Renal pelvis (tissue), 12 donors: ENCODE measurements at places on chromosomes 3 and 15. TPM values are rescaled to one million over a fixed set of nuclear protein-coding genes. Genes with fewer than 3 reads are reported as not detected.
A peak's percentile ranks its signal among the peaks of the same experiment; 100 is the strongest.

- no peak for DNase-seq
Measured at GRCh38 chr15:44735482-44736180, 697 bp upstream of the TRIM69 start.

- no peak for DNase-seq
Measured at GRCh38 chr3:195039180-195039843, 231.6 kb downstream of the XXYLT1 start.

Gene GOLGA6L4
- polyA plus RNA-seq: 24.2 TPM

GRCh38 chr3:161161603-161162002 lies 56.5 kb upstream of the B3GALNT1 start:
- DNase-seq: no peak

Gene IQCB1
- polyA plus RNA-seq: 52.2 TPM

GRCh38 chr15:98799461-98800390 lies 151.4 kb downstream of the IGF1R start:
- DNase-seq: no peak

- no peak for DNase-seq
Measured at GRCh38 chr3:184506561-184506991, 55.0 kb upstream of the EPHB3 start.

- DNase-seq: no peak
Measured at GRCh38 chr3:44682182-44682896, 30.1 kb upstream of the ZNF502 start.

Gene TMCO5A
- polyA plus RNA-seq: not detected

- DNase-seq: no peak
Measured at GRCh38 chr15:74833376-74834107, 7.1 kb downstream of the CPLX3 start.

Gene PRTG
- 12.5 TPM for polyA plus RNA-seq

GRCh38 chr3:60877188-60877587 lies 374.1 kb downstream of the FHIT start:
- no peak for DNase-seq

DNA sequence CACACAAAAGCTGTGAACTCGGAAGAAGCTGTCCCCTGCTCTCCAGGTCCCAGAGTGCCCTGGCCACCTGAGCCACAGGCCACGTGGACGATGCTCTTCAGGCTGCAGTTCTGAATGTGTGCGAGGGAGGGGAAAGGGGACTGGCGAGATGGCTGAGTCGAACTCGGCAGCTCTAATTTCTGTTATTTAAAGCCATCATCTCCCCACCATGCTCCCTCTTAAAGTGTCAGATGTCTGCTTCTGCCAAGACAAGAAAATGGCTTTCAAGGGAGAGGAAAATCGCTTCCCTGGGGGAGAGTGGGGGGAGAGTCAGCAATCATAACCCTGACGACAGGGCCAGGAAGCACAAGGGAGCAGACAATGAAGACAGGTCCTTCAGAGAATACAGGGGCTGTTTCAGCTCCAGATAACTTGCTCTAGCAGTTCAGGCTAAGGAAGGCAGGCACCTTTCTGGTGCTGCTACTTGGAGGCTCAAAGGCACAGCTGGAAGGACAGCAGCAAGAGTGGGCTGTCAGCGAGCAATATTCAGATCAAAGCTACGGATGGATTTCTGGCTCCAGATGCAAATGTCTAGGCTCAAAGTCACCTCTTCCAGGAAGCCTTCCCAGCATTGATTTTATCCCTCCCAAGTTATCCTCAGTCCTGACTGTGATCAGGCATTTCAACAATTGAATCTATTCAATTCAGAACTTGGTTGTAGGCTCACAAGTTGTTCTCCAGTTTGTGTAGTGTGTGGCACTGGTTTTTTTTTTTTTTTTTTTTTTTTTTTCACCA lies 15.5 kb upstream of the CCDC33 start:
- no peak for DNase-seq

GRCh38 chr3:136311968-136312367 lies 61.8 kb downstream of the PCCB start:
- DNase-seq: no peak

Gene NOX5
- polyA plus RNA-seq: 0.78 TPM

- no peak for DNase-seq
Measured at GRCh38 chr15:52765785-52766184, 24.4 kb downstream of the ONECUT1 start.

Gene TRIP4
- 37.2 TPM for polyA plus RNA-seq

Gene AHSG
- 0.56 TPM for polyA plus RNA-seq

GRCh38 chr15:85582131-85583079 lies 202.0 kb downstream of the AKAP13 start:
- DNase-seq: no peak

DNA sequence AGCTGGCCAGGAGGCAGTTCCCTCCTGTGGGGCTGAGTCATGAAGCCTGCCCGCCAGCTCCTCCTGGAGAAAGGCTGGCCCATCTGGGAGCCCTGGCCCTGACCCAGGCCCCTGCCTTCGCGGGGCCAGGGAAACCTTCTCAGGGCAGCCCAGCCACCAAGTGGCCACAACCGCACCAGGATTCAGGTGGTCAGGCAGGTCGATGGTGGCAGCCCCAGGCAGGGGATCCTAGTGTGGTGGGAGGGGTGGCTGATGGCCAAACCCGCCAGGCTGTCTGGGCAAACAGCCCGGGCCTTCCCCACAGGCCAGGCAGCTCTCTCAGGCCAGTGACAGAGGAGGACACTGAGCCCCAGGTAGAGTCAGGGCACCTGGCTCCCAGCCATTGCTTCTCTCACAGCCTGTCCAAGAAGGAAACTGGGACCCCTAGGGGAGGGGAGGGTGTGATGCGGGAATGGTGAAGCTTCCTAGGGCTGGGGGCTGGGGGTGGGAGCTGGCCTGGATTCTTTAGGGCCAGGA lies 1.2 kb downstream of the TWF2 start:
- DNase-seq: no peak

DNA sequence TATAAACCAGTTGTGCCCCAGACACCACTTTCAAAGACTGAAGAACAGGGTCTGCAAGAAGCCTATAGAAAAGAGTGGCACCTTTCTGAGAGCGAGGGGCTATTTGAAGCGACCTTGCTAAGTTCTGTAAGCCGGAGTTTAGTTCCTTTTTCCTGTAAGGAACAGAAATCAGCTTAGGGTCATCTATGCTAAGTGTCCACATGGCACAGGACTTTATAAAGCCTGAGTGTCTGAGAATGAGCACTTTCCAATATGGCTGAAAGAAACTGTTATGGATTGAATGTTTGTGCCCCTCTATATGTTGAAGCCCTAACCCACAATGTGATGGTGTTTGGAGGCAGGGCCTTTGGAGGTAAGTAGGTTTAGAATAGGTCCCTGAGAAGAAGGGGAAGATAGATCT lies 4.0 kb upstream of the A4GNT start:
- DNase-seq: no peak

- DNase-seq: peak; percentile 48
Measured at GRCh38 chr3:136042608-136043221, 77.2 kb downstream of the PPP2R3A start.

DNA sequence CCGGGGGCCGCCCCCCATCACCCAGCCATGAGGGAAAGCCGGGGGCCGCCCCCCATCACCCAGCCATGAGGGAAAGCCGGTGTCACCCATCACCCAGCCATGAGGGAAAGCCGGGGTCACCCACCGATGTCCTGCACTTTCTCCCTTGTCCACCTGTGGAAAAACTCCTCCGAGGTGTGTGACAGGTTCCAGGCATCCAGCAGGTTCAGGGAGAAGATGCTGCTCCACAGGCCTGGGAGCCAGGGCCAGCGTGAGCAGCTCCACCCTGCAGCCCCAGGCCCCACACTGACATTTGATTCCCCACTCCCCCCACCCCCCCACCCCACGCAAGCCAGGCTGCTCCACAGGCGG lies 15.5 kb upstream of the EHD4 start:
- DNase-seq: no peak

DNA sequence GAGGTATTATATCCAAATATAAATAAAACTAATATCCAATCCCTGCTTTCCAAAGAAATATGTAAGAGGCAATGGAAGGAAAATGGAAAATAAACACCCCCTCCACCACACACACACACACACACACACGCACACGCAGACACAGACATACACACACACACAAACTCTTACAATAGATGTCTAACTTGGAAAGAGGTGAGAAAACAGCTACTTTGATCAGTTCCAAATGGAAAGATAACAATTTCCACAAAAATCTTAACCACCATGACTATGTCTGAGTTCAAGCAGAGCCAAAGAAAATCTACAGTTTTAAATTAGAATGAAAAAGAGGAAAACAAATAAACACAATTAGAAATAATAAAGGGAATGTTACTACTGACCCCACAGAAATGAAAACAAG lies 285.3 kb upstream of the TGFBR2 start:
- DNase-seq: no peak

- DNase-seq: no peak
Measured at GRCh38 chr3:189724356-189724755, 93.2 kb downstream of the TP63 start.

Gene MOBP
- 0.13 TPM for polyA plus RNA-seq

GRCh38 chr3:128680603-128681368 lies 30.2 kb upstream of the RPN1 start:
- DNase-seq: peak; percentile 97
